ENCODE measurements at places on chromosomes 3 and 15.
A peak's percentile ranks its signal among the peaks of the same experiment; 100 is the strongest.

- DNase-seq, result no peak
Observed at GRCh38 chr3:63877737-63878393, 14.2 kb downstream of the ATXN7 start.

DNA sequence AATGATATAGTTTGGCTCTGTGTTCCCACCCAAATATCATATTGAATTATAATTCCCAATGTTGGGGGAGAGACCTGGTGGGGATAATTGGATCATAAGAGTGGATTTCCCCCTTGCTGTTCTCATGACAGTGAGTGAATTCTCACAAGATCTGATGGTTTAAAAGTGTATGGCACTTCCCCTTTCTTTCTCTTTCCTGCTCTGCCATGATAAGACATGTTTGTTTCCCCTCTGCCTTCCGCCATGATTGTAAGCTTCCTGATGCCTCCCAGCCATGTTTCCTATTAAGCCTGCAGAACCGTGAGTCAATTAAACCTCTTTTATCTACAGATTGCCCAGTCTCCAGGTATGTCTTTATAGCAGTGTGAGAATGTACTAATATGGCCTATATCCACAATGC is 126.7 kb upstream of the GMNC start:
- DNase-seq, result no peak

- no peak for DNase-seq
Observed at GRCh38 chr15:99478977-99479376, 86.8 kb upstream of the MEF2A start.

DNA sequence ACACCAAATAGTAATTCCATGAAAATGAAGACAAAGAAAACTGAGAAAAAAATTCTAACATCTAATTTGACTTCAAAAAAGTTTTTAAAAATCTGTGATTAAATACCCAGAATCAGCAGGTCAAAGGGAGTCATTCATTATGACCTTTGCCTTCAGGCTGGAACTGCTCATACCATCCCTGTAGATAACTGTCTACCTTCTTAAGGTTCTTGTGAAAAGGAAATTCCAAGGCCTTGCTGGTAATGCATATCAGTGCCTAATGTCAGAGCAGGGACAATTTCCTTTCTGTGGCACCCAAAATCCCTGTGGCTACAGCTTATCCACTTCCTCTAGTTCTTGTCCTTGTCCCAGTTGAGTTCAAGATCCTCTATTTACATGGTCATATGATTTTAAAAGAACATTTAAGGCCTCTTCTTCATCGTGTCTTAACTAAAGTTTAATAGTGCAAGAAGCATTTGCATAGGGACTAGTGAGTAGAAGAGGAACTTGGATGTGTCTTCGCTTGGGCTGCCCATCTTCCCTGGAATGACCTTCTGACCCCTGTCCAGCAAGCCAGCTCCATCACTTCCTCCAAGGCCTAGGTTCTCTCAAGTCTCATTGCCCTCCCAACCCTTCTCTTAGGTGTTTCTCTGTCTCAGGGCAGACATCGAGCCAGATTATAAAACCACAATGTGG is 8.7 kb upstream of the PLCL2 start:
- DNase-seq, result no peak

- DNase-seq, result no peak
Observed at GRCh38 chr3:45724911-45725310, 35.7 kb downstream of the SACM1L start.

DNA sequence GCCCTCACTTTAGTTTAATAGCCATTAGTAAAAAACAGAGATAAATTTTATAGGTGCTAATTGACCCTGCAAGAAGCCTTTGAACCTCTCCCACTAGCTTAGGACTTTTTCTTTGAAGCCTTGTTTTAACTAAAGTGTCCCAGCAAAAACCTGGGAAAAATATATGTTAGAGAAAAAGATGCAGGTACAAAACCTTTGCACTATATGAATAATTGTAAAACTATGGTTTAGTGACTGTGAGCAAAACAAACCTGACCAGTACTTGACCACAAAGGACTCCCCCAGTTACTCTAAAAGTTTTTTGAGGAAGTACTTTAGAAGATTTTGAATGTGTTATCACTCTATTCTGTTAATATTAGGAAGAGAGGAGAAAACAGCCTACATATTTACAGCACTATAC is 123.3 kb upstream of the TP63 start:
- no peak for DNase-seq

DNA sequence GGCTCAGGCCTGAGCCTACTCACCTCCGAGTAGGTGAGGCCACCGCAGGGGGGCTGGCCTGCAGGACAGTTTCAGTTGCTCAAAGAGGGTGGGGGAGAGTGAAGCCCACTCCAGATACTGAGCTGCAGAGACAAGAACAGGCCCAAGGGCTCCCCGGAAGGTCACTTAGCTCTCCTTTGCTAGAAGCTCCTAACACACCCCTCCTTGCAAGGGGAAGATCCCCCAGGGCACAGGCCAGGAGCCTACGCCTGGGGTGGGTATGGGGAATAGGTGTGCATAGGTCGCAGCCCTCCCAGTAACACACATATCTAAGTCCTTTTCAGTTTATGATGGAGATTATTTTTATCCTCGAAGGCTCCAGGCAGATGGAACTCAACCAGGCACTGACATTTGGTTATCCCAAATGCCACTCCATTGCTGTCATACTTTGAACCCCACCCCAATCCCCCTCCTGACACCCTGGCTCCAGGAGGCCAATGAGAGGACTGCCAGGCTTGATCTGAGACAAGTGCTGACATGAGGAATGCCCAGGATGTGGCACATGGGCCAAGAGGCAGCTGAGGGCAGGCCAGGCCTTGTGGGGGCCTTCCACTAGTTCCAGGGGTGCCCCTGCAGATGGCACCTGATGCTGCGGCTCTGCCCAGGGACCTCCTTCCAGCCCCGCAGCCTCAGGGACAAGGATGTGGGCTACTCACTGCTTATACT is 1.1 kb upstream of the MUSTN1 start:
- DNase-seq, result no peak

- DNase-seq, result no peak
Observed at GRCh38 chr15:56805466-56806147, 72.3 kb upstream of the ZNF280D start.

GRCh38 chr3:52007291-52007690 is 11.6 kb upstream of the RPL29 start:
- DNase-seq, result no peak

GRCh38 chr15:74277242-74277810 is 41.2 kb downstream of the CCDC33 start:
- no peak for DNase-seq

DNA sequence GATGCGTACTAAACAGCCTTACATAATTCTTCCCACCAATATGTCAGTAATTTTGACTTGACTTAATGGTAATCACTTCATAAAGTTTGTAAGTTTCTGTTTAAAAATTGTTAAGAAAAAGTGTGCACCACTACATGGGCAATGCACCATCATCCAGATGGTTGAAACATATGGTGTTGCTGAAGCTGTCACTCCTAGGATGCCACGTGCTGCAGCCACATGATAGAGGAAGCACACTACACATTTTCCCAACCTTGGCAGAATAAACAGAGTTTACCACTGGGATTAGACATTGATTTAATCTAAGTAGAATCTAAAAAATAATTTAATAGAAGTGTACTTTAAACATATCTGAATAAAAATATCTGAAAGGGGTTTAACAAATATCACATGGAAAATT is 1209.9 kb downstream of the NSUN3 start:
- DNase-seq, result no peak

GRCh38 chr3:193832833-193833413 is 239.9 kb downstream of the OPA1 start:
- no peak for DNase-seq

DNA sequence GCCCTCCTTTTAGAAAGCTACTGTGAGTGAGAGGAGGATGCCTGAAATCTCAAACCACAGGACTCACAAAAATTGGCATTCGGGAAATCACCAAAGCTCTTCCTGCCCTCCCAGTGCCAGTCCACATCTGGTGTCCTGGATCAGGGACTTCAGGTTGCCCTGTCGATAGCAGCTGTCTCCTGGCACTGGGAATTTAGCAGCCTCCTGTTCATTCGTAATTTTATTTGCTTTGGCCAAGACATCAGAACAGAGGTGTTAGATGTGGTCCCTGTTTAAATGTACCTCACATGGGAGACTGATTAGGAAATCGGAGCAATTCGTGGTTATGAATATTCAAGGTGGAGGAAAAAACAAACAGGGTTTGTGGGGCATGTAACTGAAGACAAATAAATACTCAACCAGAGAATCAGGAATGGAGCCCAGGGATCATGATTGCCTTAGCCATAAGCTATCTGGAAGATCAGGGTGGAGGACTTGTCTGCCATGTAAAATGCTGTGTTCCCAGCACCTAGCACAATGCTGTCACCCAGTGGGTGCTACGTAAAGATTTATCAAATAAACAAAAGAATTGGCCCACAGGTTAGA is 265.2 kb upstream of the PROK2 start:
- DNase-seq, result peak; percentile 20

- DNase-seq, result no peak
Observed at GRCh38 chr15:27358751-27359434, 387.9 kb downstream of the GABRG3 start.

Data from NCI-H2029 (cell line).